ENCODE measurements at places on chromosomes 1 and 21.

DNA sequence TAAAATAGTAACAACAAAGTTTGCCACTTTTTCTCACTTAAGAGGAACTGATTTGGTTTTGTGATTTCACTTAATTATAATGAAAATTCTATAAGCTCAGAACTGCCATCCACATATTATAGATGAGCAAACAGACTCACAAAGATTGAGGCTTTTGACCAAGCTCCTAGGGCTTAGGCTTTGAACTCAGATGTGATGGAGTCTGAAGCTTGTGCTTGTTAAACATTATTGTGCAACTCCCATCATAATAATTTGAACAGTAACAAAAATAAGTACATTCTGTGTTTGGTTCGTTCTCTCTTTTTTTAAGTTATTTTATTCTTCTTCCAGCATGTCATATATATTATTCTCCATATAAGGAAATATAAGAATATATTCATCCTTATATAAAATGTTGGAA lies 403.4 kb downstream of the PTPRC start:
- DNase-seq, result no peak

DNA sequence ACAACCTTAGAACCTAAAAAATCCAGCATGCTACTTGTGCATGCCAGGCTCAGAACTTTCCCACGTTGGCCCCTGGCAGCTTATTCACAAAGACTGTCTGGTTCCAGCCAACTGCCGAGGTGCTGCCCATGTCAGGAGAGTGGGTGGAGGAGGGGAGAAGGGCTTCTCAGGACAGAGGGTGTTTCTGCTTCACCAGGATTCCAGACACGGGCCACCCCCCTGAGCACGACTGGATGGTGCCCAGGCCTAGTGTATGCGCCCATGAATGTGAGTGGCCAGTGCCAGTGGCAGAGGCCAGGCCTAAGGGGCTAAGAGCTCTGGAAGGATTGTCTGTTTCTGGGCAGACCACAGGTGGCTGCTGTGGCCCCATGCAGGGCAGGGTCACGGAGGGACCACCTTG lies 148.2 kb upstream of the COL6A1 start:
- DNase-seq, result no peak

GRCh38 chr1:43042127-43042526 lies 83.5 kb upstream of the SLC2A1 start:
- no peak for DNase-seq

DNA sequence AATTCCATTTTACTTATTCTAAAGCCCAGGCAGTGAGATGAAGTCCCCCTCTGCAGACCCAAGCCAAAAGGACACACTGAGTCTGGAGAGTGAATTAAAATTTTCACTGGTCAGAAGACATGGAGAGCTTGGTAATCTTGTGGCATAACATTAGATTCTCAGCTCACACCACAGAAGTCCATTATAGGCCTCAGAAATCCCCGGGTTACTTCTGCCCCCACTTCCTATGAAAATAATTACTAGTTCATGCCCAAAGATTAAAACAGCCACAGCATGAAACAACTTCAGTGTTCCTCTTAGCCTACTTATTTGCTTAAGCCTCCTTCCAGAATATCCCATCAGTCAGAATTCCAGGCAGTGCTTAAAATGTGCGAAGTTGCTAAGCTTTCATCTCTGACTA lies 123.3 kb downstream of the ZC3H11B start:
- DNase-seq, result no peak

DNA sequence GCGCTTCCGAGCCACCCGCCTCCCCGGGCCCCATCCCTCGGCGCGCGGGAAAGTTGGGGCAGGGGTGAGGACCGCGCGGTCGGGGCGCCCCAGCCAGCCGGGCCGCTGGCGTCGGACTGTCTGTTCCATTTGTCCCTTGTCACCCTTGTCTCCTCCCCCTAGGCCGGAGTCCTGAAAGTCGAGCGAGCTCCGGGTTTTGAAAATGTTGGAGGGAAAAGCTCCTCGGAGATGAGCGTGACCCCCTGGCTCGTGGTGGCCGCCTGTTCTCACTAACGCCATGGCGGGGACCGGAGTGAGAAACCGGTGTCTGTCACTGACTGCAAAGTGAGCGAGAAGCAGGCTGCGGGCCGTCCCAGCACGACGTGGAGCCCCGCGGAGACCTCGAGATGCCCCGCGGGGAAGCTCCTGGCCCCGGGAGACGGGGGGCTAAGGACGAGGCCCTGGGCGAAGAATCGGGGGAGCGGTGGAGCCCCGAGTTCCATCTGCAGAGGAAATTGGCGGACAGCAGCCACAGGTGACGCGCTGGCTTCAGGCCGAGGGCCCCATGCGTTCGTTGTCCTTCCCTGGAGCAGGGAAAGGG lies 491 bp downstream of the PER3 start:
- no peak for DNase-seq

DNA sequence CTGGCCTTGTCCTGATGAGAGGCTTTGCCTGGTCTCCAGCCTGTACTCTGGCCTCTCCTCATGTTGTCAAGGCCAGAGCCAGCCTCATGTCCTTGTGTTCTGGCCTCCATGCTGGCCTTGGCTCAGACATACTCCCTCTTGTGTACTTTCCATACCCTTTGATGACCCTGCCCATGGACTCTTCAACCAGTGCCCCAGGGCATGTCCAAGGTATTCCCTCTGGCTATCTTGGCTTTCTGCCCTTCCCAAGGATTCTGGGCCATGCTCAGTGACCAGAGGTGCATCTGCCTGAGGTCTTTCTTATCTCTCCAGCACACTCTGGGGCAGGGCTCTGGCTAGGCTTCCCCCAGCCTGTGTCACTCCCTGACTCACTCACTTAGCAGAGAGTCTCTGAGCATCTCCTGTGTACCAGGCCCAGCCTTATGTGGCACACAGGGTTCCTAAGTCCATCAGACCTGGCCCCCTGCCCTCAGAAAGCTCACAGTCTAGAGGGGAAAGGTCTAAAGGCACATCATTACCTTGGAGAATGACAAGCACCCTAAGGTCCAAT lies 141.4 kb upstream of the GRIK3 start:
- DNase-seq, result no peak

GRCh38 chr1:45846931-45847330 lies 43.5 kb downstream of the MAST2 start:
- no peak for DNase-seq

DNA sequence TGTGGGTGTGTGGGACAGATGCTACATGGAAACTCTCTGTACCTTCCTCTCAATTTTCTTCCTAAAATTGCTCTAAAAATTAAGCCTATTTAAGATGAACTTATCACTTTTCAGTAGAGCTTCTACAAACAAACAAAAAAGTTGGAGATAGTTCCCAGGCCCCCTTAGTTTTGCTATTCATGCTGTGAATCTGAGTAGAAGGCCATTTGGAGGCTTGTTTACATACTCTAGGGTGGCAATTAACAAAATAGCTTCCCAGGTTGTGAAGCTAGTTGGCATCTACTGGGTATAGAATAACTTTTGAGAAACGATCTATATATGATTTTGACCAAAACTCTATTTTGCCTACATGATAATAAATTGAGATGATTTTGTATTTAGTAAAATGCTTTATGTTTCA lies 541.4 kb upstream of the B3GALT2 start:
- DNase-seq, result no peak

DNA sequence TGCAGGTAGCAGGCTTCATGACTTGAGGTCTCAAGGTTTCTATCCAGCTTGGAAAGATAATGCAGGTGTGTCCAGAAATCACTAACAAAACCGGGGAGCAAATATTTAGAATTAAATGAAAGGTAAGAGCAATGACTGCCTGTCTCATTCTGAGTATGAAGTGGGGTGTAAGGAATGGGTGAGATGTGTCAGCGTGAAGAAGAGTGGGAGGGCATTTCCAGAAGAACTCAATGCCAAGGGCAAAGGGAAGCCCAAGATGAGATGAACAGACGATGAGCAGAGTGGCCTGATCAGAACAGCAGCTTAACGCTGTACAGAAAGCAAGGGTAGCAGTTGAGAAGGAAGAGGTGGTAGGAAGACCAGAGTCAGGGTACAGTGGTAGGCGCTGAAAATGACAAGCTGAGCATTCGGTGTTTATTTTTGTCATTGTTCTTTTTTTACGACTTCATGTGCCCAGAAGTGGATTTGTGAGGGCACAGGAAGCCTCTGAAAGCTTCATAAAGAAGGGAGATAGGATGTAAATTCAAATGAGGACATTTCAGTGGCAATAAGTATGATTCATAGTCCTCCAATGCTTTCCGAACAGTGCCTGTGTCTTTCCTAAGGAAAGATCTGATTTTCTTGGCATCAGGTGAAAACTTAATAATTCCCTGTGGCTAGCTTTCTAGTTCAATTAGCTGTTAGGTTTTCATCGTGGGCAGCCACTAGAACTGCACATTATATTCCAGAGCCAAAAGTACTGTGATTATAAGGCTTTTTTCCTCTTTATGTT lies 190.5 kb downstream of the APP start:
- DNase-seq, result no peak

GRCh38 chr1:161172776-161173376 lies 4.4 kb downstream of the B4GALT3 start:
- no peak for DNase-seq

GRCh38 chr1:100912019-100912418 lies 16.1 kb downstream of the SLC30A7 start:
- no peak for DNase-seq

- no peak for DNase-seq
These were observed 51.3 kb downstream of the CLIC4 start for GRCh38 chr1:24796524-24796923.

GRCh38 chr1:108089477-108089876 lies 110.7 kb downstream of the SLC25A24 start:
- DNase-seq, result no peak

DNA sequence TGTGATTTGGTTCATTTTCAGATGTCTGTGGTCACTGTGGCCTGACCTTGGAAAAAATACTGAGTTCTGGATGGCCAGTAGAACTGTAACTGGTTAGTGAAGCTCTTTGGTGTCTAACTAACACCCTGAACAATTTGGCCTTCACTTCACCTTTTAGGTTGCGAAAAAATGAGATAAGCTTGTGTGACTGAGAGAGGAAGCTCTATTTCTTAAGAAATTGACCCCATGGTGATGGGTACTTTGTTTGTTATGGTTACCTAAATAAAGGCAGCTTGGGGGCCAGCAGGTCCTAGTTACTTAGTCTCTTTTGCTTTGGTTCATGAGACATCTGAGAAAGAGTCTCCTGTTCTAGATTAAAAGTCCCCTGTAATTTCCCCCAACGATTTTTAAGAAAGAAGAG lies 181.6 kb downstream of the ZNF326 start:
- DNase-seq, result no peak

DNA sequence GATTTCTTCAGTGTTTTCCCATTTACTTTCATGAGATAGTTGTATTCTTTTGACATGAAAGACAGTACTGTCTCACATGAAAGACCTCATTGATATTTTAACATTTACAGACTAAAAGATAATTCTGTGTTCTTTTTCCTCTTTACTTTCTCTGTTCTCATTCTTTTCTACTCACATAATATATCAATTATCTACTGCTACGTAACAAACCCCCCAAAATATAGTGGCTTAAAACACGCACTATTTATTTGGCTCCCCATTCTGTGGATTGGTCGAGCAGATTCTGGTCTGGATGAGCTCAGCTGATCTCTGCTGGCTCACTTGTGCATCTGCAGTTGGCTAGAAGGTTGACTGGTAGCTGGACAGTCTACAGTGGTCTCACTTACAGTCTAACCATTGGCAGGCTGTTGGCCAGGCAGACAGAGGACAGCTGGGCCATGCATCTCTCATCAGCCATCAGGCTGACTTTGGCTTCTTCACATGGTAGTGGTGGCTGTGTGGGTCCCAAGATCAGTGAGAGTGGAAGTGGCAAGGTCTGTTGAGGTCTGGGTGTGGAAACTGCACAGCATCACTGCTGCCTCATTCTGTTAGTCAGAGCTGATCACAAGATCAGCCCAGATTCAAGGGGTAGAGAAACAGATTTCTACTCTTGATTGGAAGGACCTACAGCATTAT lies 63.2 kb downstream of the MPZL1 start:
- no peak for DNase-seq

- DNase-seq, result no peak
These were observed 31.1 kb downstream of the EEIG2 start for GRCh38 chr1:108590957-108591356.

DNA sequence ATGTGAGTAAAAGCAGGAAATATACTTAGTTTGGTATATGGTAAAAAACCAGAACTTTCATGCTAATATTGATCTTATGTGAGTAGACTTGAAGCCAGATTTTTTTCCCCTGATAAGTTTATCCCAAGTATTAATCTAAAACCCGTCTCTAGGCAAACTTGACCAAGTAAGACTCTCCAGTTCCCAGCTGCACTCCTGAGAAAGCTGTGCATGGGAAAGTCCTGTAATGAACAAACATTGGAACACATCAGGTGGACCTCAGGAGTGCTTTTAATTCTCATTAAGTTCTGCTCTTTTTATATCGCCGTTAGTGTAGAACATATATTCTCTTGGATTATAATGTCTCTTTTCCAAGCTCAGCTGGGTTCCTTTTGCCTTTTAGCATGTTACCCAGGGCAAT lies 105.0 kb downstream of the CD247 start:
- no peak for DNase-seq

DNA sequence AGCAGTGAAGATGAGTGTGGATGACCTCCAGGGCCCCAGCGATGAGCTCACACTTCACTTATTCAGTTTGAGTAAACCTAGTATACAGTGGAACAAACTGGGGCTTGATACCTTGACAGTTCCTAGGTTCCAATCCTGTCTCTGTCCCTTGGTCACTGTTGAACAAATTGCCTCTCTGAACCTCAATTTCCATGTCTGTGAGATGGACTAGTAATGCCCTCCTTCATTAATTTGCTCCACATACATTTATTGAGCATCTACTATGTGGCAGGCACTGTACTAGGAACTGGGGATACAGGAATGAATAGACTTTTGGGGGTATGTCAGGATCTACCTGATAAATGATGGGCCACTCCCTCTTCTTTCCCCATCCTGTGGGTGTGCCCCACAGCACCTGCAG lies 57.3 kb downstream of the SDC3 start:
- no peak for DNase-seq

- no peak for DNase-seq
These were observed 16.4 kb upstream of the ZNF281 start for GRCh38 chr1:200426196-200426595.

DNA sequence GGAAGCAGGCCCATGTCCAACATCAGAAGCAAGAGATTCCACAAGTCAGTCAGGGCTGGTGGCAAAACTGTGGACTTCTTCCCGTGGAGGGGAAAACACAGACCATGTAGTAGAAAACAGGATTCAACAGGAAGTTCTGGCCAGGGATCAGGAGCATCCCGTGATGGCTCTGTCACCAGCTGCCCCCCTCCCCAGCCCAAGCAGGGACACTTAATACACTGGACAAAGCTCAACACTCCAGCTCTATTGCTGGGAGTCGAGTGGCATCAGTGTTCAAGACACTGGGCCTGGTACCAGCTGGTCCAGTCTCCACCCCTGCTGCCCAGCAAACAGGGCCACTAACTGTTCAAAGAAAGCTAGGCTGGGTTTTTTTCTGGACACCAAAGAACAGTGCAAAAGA lies 3.7 kb downstream of the SLC45A3 start:
- DNase-seq, result no peak

GRCh38 chr1:8134546-8135235 lies 108.6 kb upstream of the ERRFI1 start:
- DNase-seq, result no peak

DNA sequence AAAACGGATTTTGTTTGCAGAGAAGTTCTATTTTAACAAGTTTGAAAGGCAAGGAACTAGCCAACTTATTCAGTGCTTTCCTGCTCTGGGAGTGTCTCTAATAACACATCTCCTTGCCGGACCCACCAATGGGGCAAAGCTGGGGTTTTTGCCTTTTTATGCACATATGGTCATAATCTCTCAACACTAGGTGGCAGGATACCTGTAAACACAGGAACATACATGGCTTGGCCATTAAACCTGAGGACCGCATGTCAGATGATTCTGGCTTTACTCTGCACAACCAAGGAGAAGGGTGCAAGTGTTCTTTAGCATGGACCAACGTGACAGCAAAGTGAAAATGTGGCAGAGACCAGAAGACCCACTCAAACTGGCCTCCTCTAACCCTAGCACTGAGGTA lies 4.9 kb downstream of the TMEM9 start:
- DNase-seq, result no peak
